Spleen (tissue), 13 donors: ENCODE measurements at places on chromosomes 11 and 22. TPM values are rescaled to one million over a fixed set of nuclear protein-coding genes. Genes with fewer than 3 reads are reported as not detected.

DNA sequence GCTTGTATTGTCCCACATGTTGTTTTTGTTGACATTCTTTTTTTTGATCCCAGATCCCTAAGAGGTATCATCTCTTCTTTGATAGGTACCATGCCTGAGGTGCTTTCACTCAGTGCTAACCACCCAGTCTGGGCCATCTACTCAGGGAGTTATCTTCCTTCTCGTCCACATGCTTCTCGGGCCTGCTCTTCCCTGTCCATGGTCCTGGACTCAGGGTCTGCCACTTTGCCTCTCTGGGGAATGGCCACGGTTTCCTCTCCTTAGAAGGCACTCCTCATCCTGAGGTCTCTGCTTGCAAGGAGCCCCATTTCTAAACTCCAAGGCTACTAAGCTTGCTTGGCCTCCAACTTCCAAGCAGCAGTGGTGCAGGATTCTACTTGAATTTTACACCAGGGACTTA is 227.0 kb upstream of the NCAM1 start:
- no peaks in the 10 kb centered on the region for H3K4me1 ChIP-seq
- no peaks in the 10 kb centered on the region for H3K36me3 ChIP-seq
- DNase-seq, result no peak
- H3K27ac ChIP-seq, result no peak overlapping the region
- H3K4me3 ChIP-seq, result no peak overlapping the region
- H3K27me3 ChIP-seq, result no peaks in the 10 kb centered on the region

GRCh38 chr22:33513388-33514338 is 406.6 kb downstream of the LARGE1 start:
- H3K27ac ChIP-seq, result no peak overlapping the region
- no peak overlapping the region for H3K4me3 ChIP-seq
- no peaks in the 10 kb centered on the region for H3K4me1 ChIP-seq
- no peak for DNase-seq
- no peaks in the 10 kb centered on the region for H3K27me3 ChIP-seq
- H3K36me3 ChIP-seq, result no peaks in the 10 kb centered on the region

Gene DDIAS
- 10.6 TPM for total RNA-seq

Gene RFPL1
- total RNA-seq, result not detected
